Stimulated activated CD8-positive, alpha-beta memory T cell treated with anti-CD3 and anti-CD28 coated beads, Interleukin-7, amount 100 ng/mL, for 4 hours (primary cell): ENCODE measurements at places on chromosomes 5 and 9.

- no peak for DNase-seq
Measured at GRCh38 chr9:80866576-80867227, 822.6 kb downstream of the TLE1 start.

DNA sequence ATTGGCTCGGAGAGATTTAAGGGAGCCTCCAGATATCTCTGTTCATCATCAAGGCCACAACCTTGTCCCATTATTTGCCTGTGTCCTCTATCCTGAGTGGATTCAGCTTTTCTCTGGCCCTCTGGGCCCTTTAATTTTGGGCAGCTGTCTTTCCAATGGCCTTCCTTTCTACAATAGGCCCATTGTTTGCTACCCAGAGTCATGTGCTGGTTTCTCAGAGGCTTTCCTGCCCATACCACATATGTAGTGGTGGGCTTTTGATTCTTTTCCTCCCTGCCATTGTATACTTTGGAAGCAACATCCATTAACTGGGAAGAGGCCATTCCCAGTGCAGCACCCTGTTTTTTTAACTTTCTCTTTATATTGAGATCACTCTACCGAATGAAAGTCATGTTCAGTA, 233.9 kb upstream of the SGCD start:
- DNase-seq: no peak

DNA sequence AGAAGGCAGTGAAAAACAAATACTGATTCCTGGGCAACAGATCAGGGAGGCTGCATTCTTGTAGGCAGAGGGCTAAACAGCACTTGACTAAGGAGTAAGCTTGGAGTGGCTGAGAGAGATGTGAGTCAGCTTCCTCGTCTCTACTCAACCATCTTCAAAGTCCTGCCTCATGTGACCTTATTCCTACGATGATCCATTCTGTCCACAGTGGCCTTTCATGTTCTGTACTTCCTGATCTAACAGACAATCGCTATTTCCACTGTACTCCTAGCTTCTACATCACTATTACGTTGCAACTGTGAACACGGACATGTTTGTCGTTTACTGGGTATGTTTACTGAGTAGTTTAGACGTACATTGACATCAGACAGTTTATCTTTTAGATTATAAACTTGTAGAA, 365.4 kb downstream of the ARL15 start:
- no peak for DNase-seq

DNA sequence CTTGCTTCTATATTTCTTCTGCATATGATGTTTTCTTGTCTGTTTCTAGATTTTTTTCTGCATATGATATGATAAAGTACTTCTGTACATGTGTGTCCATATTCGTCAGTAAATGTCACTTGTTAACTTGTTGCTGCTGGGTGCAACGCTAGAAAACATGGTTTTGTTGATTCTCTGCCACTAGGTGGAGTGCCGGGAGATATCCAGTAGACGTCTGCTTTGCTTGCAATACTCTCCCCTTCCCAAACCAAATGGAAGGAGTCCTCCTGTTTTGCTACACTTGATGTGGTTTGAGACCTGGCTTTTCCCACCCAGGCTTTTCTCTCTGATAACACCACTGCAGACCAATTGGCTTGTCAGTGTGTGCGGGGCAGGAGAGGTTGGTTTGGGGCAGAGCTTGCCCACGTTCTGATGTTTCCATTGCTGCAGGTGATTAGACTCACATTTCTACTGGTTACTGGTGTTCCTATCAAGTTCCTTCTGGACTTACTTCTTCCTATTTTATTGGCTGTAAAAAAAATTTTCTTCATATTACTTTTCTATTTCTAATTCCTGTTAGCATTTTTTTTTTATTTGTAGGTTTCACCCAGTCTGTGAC, 900.0 kb upstream of the CDH10 start:
- DNase-seq: no peak

GRCh38 chr9:80004714-80005113, 432.9 kb downstream of the TLE4 start:
- DNase-seq: no peak

DNA sequence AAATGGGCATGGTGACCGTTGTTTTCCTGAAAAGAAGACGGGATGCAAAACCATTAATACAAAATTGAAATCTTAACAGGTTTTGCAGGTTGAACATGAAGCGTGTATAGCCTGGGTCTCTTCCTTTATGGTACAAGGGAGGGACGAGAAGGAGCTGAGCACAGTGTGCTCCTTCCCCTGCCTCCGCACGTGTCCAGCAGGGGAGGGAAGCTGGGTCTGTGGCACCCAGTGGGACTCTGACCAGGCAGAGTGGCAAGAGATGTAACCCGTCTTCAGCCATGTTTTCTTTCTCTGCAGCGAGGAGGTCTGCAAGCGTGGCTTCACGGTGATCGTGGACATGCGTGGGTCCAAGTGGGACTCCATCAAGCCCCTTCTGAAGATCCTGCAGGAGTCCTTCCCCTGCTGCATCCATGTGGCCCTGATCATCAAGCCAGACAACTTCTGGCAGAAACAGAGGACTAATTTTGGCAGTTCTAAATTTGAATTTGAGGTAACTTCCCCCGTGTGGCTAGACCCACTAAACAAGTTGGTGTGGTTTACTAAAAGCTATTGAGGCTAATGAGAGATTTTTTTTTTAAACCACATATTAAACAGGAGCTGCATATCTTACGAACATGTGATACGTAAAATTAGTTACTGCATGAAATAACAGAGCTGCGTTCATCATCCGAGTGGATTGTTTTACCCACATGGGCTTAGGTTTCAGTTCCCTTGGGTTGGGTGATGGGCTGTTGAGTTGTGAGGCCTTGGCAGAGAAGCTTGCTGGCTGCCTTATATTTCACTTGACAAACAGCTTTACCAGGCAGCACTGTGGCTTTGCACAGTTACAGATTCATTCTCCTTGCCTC, 143.7 kb downstream of the TRIO start:
- no peak for DNase-seq

- DNase-seq: no peak
Measured at GRCh38 chr9:116985596-116985995, 298.5 kb downstream of the TRIM32 start.

DNA sequence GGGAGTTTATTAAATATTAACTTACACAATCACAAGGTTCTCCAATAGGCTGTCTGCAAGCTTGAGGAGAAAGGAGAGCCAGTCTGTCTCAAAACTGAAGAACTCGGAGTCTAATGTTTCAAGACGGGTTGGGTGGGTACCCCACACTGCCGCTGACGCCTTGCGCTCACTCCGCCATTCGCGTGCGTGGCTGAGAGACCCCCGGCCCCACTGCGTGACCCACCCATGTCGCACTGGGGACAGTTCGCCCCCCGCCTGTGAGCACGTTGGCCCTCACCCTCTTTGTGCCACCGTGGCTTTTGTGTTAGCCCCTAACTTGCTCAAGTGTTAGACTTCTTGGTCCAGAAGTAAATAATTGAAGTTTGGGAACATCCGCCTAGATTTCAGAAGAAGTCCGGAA, 270.0 kb upstream of the ITGA1 start:
- no peak for DNase-seq

DNA sequence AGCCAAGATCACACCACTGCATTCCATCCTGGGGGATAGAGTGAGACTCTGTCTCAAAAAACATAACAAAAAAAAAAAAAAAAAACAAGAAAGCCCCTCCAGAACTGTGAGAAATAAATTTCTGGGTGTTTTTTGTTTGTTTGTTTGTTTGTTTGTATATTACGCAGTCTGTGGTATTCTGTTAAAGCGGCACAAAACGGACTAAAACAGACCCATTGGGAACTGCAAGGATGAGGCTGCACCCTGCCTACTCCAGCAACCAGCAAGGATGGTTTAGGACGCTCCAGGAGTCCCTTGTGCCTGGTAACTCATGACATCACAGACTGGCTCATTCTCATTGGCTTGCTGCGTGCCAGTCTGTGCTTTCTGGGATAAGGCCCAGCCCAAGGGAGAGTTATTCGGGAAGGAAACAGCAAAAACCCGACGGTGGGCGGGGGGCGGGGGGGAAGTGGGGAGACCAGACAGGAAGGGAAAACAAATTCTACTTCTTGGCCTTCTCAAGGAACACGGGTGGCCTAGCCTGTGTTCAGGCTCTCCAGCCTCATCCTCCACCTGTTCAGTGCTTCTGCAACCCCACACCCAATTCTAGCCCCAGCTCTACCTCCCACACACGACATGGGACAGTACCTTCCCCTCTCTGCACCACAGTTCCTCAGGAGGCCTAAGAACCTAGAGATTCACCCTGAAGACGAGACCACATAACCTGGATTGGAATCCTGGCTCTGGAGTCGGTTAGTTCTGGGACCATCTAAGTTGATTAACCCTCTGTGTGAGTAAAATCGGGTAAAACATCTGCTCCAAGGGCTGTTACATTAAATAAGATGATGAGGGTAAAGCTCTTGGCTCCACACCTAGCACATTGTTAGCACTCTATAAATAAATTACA, 2.8 kb downstream of the CD74 start:
- peak; percentile 15 for DNase-seq

GRCh38 chr5:76790632-76791290, 28.1 kb upstream of the F2RL1 start:
- no peak for DNase-seq

DNA sequence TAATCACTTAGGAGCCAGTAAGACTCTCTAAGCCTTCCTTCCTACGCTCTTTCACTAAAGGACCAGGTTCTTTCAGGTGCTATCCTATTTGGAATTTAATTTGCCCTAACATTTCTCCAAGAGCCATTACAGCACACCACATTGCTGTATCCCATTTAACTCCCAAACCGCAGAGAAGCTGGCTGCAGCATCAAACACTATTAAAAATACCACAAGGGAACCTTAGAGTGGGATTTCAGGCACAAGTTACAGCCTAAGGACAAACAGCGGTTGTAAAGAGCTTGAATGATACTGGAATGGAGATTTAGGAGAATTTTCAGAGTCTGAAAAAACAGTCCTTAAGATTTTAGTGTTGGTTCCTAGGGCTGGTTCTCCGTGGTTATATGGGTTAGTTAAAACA, 566.4 kb downstream of the RAB3C start:
- no peak for DNase-seq

GRCh38 chr9:22921742-22922141, 475.1 kb downstream of the DMRTA1 start:
- no peak for DNase-seq

- DNase-seq: no peak
Measured at GRCh38 chr5:154743812-154744211, 11.4 kb upstream of the LARP1 start.

GRCh38 chr9:134602547-134603362, 38.8 kb upstream of the COL5A1 start:
- no peak for DNase-seq

DNA sequence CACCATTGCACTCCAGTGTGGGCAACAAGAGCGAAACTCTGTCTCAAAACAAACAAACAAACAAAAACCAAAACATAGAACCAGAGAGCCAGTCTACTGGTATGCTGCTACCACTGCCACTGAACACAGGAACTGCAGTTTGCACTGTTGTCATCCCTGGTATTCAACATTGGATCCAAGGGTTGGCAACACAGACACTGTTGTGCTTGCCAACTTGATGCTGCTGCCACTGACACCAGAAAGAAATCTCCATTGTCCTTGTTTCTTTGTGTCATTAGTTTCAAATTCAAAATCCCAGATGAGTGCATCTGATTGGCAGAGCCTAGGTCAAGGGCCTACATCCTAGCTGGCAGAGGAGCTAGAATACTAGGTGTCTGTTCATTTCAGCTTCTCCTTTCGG, 16.2 kb downstream of the HINT1 start:
- no peak for DNase-seq
